ENCODE measurements at places on chromosomes 5 and 9. TPM values are rescaled to one million over a fixed set of nuclear protein-coding genes. Genes with fewer than 3 reads are reported as not detected.

The PHAX gene
- 50.6 TPM for total RNA-seq

The GMCL2 gene
- not detected for total RNA-seq

The NUDT12 gene
- 14.5 TPM for total RNA-seq

The ECSCR gene
- 8.9 TPM for total RNA-seq

The ADCY2 gene
- 50.1 TPM for total RNA-seq

GRCh38 chr5:68049053-68049713, 166.4 kb upstream of the PIK3R1 start:
- H3K27me3 ChIP-seq: no peaks in the 10 kb centered on the region
- H3K36me3 ChIP-seq: no peaks in the 10 kb centered on the region
- H3K4me3 ChIP-seq: no peak overlapping the region
- peaks cover 3% of the 10 kb centered on the region for H3K4me1 ChIP-seq

DNA sequence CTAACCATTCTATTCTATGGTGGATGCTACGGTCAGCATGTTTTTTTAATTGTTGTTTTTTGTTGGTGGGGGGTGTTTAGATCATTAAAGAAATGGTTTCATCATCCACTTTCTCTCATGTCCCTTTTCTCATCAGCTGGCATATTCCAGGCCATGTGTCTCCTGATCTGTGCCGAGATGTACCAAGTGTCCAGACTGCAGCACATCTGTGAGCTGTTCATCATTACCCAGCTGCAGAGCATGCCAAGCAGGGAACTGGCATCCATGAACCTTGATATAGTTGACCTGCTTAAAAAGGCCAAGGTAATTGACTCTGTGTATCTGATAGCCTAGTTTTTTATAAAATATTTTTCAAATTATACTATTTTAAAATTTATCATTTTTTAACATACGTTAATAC, 38.9 kb downstream of the GLRX start:
- peak; percentile 86 for DNase-seq
- peaks cover 57% of the 10 kb centered on the region for H3K4me1 ChIP-seq
- no peak overlapping the region for H3K4me3 ChIP-seq
- peak overlapping the region; percentile 76 for H3K27ac ChIP-seq
- no peaks in the 10 kb centered on the region for H3K27me3 ChIP-seq
- no peaks in the 10 kb centered on the region for H3K36me3 ChIP-seq

- no peak overlapping the region for H3K4me3 ChIP-seq
- peak; percentile 6 for DNase-seq
- H3K27ac ChIP-seq: no peak overlapping the region
Observed at GRCh38 chr5:125043781-125044391, 297.4 kb upstream of the ZNF608 start.

DNA sequence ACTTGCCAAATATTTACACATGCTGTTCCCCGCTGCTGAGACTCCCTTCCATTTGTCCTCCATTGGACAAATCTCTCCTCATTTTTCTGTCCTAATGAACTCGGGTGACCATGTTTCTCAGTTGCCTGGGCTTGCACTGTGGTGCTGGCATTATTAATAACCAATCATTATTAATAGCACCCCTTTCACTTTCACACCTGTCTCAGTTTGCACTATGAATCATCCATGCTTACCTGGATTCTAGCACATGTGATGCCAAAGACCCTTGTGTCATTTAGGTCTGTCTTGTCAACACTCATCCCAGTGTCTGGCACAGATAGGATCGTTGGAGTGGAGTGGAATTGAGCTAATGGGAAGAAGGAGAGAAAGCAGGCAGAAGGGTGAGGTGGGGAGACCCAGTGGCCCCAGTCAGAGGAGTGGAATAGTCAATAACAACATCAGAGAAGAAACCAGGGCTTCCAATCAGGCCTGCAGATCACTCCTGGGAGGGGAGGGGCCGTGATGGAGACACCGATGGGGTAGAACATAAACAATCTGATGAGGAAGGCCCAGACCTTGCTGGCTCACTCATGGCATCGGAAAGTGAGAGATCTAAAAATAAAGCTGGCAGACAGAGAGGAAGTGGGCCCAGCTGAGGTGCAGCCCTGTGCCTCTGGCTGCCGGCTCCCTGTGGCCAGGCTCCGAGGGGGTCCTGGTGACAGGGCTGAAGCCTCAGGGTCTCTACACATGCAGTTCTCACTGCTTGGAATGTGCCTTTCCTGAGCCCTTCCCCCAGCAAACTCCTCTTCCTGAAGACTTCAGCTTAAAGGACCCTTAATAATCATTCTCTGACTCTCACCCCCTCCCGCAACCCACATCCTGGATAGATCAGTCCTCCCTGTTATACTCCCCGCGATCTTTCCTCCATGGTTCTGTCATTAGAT, 33.5 kb upstream of the CRB2 start:
- H3K27me3 ChIP-seq: no peaks in the 10 kb centered on the region
- H3K4me1 ChIP-seq: peaks cover 13% of the 10 kb centered on the region
- DNase-seq: no peak
- no peak overlapping the region for H3K27ac ChIP-seq
- H3K4me3 ChIP-seq: no peak overlapping the region

DNA sequence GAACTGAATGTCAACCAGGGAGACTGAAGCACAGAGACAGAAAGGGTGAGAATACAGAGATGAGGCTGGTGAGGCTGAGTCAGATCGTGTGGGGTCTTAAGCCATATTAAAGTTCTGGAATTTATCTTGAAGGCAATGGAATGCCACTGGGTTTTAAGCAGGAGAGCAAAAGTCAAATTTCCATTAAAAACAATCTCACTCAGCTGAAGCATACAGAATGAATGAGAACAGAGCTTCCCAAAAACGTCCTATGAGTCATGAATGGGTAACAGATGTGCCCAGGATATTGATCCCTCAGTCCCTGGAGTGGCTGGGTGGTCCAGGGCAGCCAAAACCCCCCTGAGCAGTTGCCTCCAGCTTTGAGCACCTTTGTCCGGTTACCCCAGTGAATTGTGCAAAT, 44.9 kb downstream of the PFDN1 start:
- H3K27me3 ChIP-seq: no peaks in the 10 kb centered on the region
- no peaks in the 10 kb centered on the region for H3K36me3 ChIP-seq
- H3K4me1 ChIP-seq: peaks cover 64% of the 10 kb centered on the region
- H3K4me3 ChIP-seq: no peak overlapping the region
- DNase-seq: no peak

DNA sequence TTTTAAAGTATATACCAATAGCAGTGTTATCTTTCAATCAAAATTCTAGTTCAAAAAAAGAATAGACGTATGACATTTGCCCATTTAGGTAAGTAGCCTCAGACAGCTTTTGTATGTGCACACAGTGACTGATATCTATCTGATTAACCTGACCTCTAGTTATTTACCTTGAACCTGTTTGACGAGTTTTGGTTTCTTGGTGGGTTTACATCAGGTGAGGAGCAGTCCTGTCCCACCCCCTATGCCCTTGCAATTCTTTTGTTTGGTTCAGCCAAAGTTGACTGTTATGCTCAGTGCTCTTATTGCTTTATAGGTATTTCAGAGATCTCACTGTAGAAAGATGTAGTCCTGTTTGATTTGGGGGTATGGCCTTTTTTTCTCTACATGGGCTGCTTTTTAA, 147.2 kb downstream of the ISOC1 start:
- no peak for DNase-seq
- H3K27me3 ChIP-seq: no peaks in the 10 kb centered on the region
- H3K4me3 ChIP-seq: no peak overlapping the region
- no peaks in the 10 kb centered on the region for H3K4me1 ChIP-seq
- no peak overlapping the region for H3K27ac ChIP-seq

GRCh38 chr5:156391139-156391538, 64.2 kb downstream of the SGCD start:
- no peak overlapping the region for H3K27ac ChIP-seq
- H3K4me1 ChIP-seq: peaks cover 32% of the 10 kb centered on the region

DNA sequence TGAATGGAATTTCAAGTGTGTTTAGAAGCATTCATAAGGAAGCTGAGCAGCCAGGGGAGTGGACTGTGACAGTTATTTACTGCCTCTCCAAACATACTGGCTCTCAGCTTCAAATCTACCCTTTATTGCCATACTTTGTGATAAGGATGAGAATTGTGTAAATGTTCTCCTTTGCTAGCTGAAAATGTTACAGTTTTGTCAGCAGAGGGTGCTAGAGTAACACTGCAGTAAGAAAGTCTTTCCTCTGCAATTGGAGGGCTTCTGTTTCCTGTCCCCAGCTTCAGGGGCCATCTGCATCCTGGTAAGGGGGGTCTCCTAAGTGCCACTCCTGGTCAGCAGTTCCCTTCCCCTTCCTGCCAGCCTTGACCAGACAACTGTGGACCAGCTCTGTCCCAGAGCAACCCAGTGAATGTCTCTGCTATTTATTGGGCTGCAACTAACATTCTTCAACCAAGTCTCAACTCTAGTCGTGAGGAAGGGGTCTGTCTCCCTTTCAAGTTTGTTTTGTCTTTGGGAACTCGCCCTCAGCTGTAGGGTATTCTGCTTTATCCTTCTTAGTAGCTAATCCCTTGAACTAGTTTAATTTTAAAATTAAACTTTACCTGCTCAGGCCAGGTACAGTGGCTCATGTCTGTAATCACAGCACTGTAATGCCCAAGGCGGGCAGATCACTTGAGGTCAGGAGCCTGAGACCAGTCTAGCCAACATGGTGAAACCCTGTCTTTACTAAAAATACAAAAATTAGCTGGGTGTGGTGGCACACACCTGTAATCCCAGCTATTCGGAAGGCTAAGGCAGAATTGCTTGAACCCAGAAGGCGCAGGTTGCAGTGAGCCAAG, 45.3 kb downstream of the RAPGEF6 start:
- H3K27ac ChIP-seq: no peak overlapping the region
- no peaks in the 10 kb centered on the region for H3K27me3 ChIP-seq

DNA sequence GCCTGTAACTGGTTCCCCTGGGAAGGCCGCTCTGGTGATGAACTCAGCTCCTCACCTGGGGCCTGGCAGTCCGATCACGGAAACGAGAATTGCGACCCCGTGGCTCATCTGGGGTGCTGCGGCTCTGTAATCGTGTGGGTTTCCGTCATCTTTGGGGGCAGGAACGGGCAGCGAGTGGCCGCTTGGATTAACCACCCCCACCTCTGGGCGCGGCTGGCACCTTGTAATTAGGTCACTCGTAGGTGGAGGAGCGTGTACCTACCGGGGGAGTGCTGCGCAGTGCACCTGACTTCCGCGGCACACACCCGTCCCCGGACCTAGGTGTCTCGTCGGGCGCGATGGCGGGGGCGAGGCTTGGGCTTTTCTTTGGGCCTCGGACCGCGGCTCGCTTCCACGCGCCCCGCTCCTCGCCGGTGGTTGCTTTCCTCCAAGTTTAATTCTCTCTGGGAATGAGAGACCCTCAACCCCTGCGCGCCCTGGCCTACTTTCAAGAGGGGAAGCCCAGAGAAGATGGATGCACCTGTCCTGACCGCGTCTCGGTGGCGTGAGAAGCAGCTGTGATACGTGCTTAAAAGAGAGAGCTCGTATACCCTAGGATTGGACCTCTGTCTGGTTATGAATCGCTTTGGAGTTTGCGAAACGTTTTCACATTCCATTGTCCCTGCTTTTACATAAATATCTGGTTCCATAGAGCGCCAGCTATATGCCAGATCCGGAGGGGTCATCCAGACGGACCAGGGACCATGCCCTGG, 744 bp upstream of the PPP2CA start:
- no peaks in the 10 kb centered on the region for H3K27me3 ChIP-seq
- H3K36me3 ChIP-seq: no peaks in the 10 kb centered on the region
- H3K4me1 ChIP-seq: peaks cover 46% of the 10 kb centered on the region
- H3K4me3 ChIP-seq: peak overlapping the region; percentile 67
- peak overlapping the region; percentile 100 for H3K27ac ChIP-seq
- DNase-seq: peak; percentile 41

GRCh38 chr5:179759581-179760551, 27.2 kb downstream of the MAML1 start:
- peak; percentile 60 for DNase-seq
- H3K27me3 ChIP-seq: no peaks in the 10 kb centered on the region
- no peaks in the 10 kb centered on the region for H3K36me3 ChIP-seq
- H3K27ac ChIP-seq: peak overlapping the region; percentile 74
- H3K4me1 ChIP-seq: peaks cover 45% of the 10 kb centered on the region

DNA sequence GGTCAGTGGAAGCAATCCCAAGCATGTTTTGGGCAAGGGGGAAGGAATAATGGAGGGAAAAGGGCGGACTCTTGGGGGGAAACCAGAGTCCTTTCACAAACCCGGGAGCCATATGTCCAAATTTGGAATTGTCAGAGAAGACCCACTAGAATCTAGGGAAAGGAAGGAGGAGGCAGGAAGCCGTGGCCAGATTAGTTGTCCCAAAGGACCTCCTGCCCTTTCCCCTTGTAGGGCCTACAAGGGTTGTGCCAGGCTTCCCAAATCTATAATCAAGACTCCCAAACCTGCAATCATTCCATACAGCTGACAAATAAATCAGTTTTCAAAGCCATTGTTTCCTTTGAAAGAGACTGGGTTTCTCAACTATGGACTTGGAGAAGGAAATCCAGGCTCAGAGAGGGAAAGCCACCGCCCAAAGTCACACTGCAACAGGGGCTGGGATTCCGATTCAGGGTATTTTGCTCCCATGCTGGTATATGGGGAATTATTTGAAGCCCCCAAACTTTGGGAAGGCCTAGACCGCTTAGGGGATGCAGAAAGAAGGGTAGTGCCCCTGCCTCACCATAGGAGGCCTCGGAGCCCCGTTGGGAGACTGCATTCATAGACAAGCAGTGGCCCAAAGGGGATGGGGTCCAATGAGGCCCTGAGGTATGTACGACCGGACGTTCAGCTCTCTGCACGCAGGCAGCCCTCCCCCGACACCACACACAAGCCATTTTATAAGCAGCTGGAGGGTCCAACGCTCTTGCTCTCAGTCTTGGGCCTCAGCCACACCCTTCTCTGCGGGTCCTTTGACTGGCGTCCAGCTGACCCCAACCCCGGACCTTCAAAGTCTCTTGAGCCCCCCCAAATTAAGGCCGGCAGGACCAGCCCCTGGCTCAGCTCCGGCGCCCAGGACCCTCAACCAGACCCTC, 815 bp downstream of the ANXA6 start:
- H3K4me3 ChIP-seq: peak overlapping the region; percentile 92
- H3K27ac ChIP-seq: peak overlapping the region; percentile 97
- peaks cover 43% of the 10 kb centered on the region for H3K4me1 ChIP-seq
- DNase-seq: no peak
- H3K36me3 ChIP-seq: no peaks in the 10 kb centered on the region

DNA sequence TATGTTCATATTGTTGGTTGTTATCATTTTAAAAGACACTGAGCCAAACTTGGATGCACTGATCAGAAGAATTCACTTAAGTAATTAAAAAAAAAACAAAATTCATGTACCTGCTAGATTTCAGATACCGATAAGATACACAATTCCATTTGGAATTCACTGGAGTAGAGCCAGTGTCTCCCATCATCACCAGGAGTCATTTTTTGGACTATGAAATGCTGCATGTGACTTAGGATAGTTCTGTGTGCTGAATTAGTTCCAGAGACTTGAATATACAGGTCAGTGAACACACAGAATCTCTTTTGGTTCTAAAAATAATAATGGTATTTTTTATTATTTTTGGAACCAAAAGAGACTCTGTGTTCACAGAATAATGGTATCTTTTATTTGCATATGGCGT, 482.6 kb upstream of the PIK3R1 start:
- H3K36me3 ChIP-seq: no peaks in the 10 kb centered on the region
- no peaks in the 10 kb centered on the region for H3K4me1 ChIP-seq
- H3K4me3 ChIP-seq: no peak overlapping the region
- H3K27ac ChIP-seq: no peak overlapping the region

DNA sequence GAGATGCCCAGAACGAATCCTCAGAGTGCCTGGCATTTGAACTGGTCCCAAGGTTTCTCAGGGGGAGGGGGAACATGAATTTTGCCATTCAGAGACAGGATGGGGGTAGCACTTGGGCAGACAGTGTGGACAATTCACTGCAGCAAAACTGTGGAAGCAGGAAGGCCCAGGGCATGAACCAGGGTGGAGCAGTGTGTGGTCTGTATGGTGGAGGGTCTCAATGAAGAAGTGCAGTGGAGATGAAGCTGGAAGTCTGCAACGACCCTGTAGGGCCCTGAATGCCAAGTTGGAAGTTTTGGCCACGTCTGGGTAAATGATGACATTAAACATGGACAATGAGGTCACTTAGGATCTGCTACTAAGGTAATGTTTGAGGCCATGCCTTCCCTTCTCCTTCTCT, 273.9 kb downstream of the CDK5RAP2 start:
- no peak for DNase-seq
- H3K4me1 ChIP-seq: no peaks in the 10 kb centered on the region
- no peak overlapping the region for H3K27ac ChIP-seq
- H3K4me3 ChIP-seq: no peak overlapping the region
